ENCODE measurements at places on chromosomes 11 and 22.

DNA sequence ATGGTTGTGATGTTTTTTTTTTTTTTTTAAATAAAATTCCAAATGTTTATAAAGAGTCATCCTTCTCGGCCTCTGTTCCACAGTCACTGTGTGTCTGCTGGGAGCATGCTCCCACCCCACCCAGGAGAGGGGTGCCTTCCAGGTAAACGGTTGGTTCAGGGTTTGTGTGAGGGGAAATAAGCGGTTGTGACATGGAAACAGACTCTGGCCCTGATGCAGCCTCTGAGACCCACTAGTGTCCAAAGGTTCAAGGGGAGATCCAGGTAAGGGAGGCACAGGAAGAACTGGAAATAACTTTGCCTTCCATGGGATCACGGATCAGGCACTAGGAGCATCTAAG is 6.0 kb upstream of the GAS2L1 start:
- no peak for DNase-seq

DNA sequence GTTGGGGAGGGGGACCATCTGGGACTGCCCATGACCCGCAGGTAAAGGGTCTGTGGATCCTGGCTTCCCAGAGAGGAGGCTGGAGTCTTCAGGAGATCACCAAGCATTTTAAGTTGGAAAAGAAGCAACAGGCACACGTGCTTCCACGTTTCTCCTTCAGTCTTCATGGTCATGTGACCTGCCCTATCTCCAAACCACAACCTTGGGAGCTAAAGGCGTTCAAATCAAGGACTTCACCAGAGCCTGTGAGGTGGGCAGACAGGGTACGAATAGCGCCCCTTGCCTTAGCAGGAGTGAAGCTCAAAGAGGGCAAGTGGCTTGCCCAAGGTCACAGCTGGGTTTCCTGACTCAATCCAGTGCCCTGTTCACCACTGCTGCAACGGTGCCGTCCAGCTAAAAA is 6.7 kb downstream of the TMEM184B start:
- DNase-seq: no peak

- no peak for DNase-seq
These were observed 64.9 kb upstream of the BIRC3 start for GRCh38 chr11:102252339-102252891.

DNA sequence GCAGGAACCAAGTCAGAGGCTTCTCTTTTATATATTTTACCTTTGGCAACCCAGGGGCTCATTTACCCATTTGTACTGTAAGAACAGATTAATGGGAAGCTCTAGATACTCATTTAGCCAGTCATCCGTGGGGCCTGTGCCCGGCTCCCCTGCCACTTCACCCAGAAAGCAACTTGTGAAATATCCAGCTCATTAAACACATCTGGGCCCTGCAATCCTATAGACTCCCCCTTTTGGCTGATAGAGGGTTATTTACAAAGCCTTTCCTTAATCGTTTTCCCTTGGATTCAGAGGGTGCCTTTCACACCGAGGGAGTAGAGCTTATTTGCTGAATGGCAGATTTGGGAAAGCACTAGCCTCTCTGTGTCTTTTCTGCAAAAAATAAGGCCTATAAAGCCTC is 118.7 kb upstream of the SORL1-AS1 start:
- no peak for DNase-seq

DNA sequence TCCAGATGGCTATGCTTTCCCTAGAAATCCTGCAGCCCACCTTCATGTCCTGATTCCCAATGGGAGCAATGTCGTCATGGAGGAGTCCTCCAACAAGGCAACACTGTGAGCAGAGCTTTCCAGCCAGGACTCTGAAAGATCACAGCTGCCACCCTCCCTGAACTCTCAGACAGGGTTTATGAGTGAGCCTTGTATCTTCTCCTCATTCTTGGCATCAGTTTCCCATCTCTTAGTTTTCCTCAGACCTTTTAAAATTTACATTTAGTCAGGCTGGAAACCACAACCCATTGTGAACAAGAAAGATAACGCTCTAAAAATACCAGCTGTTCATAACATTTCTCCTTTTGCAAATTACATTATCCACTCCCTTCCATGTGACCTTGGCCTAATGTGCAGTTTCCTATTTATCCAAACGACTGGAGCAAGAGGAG is 15.6 kb upstream of the LYVE1 start:
- no peak for DNase-seq

DNA sequence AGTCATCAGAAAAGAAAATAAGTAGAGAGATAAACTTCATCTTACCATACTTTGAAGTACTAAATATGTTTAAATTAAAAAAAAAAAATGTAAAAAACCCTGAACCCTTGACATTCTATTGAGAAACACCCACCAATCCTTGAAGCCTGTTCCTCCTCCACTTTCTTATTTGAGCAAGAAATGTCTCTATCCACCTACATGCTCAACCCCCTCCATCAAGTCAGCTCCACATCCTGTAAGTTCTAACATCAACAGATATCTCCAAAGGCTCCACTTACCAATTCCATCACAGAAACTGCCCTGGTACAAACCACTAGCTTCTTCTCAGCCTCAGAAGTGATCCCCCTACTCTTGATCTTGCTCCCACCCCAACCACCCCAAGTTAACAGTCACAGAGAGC is 32.5 kb upstream of the FAT3 start:
- no peak for DNase-seq

- no peak for DNase-seq
These were observed 240.8 kb downstream of the BRD1 start for GRCh38 chr22:49586873-49587272.

DNA sequence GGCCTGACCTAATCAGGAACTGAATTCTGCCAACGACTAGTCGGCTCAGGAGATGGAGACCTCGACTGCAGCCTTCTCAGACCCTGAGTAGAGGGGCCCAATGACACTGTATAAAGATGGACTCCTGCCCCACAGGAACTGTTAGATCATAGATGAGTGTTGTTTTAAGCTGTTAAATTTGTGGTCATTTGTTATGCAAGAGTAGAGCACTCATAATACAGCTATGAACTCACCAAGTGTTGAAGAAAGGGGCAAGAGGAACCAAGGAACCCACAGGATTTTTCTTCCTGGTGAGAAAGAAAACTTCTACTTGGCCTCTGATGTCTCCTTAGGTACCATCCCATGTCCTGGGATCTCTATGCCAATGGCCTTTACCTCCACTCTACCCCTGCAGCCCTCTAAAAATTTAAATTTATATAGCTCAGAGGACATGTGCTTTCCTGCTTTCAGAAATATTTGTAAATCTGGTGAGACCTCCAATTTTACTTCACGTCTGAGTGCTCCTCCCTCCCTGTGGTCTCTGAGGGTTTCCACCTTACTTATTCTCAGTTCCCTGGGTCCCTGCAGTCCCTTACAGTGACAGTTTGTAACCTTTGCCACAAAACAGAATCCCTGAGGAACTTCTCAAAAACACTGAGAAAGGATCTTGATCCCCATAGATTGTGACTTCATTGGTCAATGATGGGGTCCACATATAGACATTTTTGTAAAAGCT is 256.3 kb upstream of the ARHGAP20 start:
- DNase-seq: no peak

- no peak for DNase-seq
These were observed 725.1 kb downstream of the NTM start for GRCh38 chr11:132095230-132096131.

DNA sequence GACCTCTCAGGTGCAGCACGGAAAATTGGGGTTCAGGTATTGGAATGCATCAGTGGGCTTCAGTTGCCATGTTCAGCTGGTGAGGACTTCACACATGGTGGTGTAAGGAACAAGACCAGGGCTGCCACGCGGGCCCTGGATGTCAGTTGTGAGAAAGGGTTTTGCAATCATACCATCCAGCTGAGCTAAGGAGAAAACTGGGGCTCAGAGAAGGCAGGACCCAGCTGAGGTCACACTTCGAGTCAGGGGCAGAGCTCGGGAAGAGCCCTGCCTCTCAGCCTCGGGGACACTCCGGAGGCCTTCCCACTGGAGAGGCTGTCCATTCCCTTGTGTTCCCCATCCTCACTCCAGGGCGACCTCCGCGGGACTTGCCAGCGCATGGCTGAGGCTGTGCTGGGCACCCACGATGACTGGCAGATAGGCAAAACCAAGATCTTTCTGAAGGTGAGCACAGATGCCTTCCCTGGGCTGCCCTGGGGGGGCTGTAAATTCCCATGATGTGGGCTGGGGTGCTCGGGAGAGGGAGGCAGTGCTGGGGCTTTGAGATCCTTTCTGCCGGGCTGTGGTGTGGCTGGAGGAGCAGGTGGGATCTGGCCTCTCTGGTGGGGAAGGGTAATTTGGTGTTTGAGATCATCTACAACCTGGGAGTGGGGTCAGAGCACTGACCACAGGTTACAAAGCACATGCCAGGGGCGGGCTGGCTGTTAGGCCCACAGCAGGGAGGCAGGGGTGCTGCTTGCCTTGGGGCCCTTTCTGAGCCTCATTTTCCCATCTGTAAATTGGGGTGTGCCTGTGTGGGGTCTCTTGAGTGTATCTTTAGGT is 47.2 kb downstream of the MYO7A start:
- no peak for DNase-seq

GRCh38 chr11:112361396-112361795 is 100.7 kb upstream of the PLET1 start:
- DNase-seq: no peak

GRCh38 chr11:34366522-34366921 is 8.7 kb upstream of the ABTB2 start:
- DNase-seq: no peak

DNA sequence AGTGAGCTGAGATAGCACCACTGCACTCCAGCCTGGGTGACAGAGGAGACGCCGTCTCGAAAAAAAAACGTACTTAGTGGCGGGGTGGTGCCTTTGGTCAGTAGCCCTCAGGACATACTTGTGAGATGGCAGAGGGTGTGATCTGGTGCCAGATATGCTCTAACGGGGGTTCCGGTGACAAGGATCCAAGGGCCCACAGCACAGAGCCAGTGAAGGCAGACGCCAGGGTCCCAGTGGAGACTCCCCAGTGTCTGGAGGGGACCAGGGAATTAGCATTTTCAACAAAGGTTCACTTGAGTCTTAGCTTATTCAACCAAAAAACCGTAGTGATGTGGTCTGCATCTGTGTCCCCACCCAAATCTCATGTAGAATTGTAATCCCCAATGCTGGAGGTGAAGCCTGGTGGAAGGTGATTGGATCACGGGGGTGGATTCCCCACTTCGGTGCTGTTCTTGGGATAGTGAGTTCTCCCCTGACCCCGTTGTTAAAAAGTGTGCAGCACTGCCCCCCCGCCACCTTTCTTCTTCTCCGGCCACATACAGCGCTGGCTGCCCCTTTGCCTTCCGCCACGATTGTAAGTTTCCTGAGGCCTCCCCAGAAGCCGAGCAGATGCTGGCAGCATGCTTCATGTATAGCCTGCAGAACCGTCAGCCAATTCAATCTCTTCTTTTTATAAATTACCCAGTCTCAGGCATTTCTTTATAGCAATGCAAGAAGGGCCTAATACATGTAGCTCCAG is 26.6 kb upstream of the OSBPL5 start:
- DNase-seq: no peak

DNA sequence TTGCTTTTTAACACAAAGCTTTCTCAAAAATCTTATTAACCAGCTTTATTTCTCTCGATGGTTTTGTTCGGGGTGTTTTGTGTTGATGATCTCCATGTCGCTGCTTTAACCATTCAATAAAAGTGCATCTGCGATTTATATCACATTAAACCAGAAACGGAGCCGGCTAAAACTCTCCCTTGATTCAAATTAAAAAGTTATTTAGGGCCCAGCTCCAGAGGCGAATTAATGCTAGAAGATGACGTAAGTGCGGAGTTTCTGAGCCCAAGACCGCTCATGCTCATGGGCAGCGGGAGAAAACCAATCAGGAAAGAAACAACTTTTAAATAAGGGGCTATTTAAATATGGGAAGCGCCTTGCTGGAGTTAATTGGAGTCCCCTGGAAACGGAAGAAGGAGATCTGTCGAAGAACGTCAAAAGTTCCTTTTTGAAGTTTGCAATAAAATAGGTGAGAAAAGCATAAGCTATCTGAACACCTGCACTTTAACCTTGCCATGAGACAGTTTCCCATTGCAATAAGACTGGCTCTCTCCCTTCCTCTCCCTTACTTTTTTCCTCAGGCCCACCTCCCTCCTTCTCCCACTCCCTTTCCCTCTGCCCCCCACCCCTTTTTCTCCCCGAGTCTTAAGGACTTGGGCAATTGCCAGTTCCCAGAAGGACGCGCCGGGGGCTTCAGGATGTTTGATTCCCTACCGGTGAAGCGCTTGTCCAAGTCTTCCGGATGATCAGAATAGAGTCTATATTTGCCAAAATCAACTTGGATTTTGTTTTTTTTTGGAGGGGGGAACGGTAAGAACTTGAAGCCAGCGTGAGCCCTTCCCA is 1.9 kb upstream of the DBX1 start:
- no peak for DNase-seq

GRCh38 chr11:96095884-96096303 is 172.0 kb upstream of the MTMR2 start:
- no peak for DNase-seq

DNA sequence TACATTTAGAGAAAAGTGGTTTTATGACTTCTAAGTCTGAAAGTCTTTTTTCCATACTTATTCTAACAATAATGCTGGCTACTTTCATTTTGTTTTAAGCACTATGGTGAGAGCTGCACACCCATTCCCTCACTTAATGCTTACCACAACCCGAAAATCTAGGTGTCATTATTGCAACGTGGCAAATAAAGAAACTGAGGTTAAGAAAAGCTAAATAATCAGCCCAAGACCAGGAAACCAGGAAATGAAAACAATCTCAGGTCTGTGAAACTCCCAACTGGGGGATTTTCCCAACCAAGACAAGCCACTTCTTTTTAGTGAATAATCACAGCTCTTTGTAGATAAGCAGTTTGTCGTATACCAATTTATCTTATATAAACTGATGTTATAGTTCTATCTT is 126.3 kb downstream of the SLC1A2 start:
- DNase-seq: no peak

DNA sequence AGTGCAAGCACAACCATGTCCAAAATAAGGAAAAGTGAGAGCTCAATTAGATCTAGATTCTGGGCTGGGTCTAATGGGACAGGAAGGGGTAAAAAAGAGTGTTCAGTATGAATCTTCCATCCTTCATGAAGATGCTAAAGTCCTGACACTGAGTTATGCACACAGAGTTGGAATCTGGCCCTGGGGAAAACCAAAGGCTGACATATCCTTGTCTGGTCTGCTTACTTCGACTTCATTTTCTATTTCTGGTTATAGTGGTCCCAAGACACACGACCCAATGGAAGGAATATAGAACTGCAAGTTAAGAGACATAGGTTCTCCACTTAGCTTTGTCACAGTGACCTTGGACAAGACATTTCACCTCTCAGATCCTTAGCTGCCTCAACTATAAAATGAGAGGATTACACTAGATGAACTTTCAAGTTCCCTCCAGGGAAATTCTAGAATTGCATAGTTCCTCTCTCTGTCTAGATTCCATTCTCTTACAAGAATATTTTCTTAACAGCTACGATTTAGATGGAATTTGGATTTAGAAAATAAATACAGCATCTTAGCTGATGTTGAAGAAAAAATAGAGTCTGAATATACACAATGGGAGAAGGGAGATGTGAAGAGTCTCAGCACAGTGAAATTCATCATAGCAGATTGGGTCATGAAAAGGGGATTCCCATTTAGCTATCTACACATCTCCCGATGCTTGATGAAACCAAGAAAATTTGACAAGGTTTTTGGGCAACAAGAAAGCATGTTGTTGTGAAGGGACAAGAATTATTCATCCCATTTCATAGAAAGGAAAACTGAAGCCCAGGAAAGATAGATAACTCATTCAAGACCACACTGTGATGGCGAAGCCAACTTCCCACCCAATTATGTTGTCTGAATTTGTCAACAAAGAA is 3.3 kb downstream of the BLID start:
- no peak for DNase-seq
